Activated T-cell treated with anti-CD3 and anti-CD28 coated beads for 1 hour (primary cell): ENCODE measurements at places on chromosomes 7 and 10.

DNA sequence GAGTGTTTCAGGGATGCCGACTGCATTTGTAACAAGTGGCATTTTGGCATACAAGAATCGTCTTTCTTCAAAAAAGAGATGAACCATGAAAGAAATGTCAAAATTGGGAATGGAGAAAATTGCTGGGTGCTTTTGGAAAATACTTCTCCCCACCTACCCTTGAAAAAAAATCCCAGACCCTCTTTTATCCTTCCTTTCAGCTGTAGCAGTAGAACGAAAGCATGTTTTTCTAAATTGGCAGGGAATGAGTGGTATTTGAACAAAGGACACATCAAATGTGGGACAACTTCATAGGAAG is 187.5 kb downstream of the NRP1 start:
- DNase-seq, result no peak

DNA sequence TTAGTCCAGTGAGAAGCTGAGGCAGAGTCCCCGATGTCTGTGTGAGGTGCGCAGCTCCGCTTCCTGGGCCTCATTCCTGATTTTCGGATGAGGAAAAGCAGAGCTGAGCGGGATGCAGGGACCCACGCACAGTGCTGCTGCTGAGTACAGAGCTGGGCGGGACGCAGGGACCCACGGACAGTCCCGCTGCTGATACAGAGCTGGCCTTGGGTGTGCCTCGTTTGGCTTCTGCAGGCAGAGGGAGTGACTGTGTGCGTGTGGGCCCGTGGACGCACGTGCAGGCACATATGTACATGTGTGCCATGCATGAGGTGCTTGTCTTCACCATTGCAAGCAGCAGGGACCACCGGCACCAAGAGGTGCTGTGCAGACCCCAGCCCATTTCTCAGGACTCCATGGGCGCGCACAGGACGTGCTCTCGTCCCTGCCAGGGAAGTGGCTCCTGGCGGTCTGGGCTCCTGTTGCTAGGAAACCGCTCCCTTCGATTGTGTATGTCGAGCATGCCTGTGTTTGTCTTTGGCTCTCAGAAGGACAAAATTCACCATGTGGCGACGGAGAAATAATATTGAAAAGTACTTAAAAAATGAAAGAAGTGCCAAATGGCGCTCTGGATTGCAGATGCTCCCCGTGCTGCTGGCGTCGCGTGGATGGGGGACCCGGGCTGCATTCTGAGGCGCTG is 303.8 kb upstream of the MKI67 start:
- no peak for DNase-seq

- DNase-seq, result no peak
These were observed 90.2 kb downstream of the IPMK start for GRCh38 chr10:58177362-58177947.

DNA sequence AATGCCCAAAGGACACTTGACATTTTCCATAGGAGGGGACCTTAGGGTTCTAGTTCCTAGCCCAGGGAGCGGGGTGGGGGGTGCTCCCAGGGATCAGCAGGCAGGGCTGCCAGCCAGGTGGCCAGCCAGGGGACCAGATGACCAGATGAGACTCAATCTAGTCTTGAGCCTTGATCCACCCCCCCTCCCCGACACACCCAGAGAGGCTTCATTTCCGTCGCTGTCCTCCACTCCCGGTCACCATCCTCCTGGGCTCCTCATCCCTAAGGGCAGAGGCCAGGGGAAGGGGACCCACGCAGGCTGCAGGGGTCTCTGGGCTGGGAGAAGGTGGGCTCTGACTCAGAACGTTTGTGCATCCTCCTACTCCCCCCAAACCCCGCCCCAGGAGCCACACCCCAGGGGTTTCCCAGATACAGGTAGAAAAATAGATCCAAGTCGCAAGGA is 1.0 kb downstream of the STX1A start:
- DNase-seq, result no peak

GRCh38 chr10:90816466-90816865 is 41.4 kb downstream of the HTR7 start:
- DNase-seq, result no peak

GRCh38 chr7:94008537-94008936 is 4.4 kb upstream of the BET1 start:
- DNase-seq, result no peak

- DNase-seq, result no peak
These were observed 364.0 kb upstream of the LRGUK start for GRCh38 chr7:133763076-133763640.

DNA sequence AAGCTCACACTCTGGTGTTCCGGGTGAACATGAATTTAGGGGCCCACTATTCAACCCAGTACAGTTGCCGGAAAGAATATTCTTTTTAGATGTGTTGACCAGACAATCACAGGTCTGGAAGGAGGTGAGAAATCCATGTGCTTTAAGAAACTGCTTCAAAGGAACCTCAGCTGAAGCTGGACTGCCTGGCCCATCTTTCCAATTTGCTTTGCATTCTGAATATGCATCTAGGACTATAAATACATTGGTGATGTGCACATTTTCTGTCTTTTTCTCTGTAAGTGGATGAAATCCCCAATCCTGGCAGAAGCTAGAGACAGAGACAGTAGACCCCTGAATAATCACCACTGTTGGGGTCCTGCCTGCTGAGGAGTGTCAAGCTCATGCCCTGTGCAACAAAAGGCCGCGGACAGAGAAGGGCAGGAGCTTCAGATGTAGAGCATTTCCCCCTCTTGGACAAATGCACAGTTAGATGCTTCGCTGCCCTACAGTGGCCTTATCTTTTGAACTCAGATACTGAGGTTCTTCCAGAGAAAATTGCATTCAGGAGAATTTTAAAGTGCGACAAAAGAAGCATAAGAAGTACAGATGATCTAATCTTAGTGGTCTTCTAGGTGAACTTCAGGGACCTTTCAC is 368.3 kb downstream of the SFMBT2 start:
- no peak for DNase-seq

DNA sequence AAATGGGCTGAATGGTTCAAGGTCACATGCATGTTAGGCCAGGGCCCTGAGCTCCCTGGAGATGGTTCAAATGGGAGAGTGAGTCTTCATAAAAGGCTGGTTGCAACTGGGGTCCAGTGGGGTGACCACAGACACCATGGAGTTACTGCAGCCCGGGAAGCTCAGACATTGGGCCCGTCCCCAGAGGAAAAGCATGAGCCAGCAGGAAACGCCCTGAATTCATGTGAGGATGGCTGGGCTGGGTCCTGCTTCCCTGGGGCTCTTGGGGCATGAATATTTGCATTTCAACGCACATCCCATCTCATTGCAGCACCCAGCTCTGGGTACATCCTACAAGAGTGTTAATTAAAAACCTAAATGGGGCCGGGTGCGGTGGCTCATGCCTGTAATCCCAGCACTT is 549.0 kb downstream of the TCERG1L start:
- no peak for DNase-seq

GRCh38 chr7:47786557-47787248 is 161.6 kb downstream of the PKD1L1 start:
- DNase-seq, result no peak

DNA sequence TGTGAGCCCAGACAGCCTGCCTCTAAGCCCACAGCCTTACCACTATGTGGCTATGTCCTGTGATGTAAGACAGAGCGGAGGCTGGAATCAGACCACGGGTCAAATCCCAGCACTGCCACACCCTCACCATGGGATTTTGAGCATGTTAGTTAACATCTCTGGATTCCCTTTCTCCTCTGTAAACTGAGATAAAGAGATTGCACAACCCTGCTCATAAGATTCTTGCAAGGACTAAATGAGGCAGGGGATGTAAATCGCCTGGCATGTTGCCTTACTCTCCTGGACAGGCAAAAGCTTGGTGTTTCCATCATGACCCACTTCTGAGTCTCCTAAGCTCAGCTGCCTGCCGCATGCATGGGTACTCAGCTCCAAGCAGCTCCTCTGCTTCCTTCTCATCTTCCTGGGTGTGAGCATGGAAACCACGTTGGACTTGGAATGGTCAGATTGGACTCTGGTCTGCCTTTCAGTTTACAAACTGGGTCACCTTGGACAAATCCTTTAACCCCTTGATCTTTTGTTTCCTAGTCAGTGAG is 41.3 kb upstream of the MTURN start:
- DNase-seq, result no peak

DNA sequence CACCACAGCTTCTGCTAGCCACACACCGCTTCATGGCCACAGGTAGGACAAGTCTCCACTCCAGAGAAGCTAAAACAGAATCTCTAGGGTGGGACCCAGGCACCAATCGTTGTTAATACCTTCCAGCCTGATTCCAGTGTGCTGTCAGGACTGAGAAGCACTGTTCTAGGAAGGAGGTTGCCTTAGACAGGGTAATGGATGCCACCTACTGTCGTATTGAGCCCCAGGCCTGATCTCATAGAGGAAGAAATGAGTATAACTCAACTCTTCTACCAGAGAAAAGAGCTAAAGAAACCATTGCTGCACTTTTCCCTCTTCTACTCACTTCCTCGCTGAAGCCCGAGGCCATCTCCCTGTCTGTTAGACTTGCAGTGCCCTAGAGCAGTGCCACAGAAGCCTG is 31.8 kb downstream of the CNNM1 start:
- no peak for DNase-seq

GRCh38 chr7:111138193-111138569 is 47.3 kb downstream of the LRRN3 start:
- no peak for DNase-seq

DNA sequence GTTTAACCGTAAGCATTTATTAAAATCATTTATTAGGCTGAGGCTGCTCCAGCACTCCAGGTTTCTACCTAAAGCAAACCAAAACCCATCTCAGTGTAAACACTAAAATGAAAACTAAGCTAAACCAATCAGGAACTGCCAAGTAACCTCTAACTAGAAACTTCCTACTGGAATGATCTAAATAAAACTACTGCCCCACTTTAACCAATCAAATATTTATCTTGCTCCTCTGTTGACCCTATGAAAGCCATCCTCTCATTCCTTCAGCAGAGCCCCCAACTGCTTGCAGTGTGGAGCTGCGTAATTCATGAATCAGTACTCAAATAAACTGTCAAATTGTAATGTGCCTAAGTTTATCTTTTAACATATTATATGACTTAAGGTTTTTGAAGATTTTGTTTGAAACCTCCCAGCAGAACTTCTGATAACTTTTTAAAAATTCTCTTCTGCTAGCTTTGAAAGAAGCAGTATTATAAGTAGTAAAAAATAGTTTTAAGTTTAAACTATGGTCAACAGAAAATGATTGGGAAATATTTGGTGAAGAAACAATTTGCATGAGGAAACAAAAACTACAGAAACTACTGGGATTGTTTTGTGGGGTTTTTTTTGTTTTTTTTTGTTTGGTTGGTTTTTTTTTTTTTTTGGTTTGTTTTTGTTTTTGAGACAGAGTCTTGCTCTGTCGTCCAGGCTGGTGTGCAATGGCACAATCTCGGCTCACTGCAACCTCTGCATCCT is 47.4 kb downstream of the GPR37 start:
- DNase-seq, result no peak

DNA sequence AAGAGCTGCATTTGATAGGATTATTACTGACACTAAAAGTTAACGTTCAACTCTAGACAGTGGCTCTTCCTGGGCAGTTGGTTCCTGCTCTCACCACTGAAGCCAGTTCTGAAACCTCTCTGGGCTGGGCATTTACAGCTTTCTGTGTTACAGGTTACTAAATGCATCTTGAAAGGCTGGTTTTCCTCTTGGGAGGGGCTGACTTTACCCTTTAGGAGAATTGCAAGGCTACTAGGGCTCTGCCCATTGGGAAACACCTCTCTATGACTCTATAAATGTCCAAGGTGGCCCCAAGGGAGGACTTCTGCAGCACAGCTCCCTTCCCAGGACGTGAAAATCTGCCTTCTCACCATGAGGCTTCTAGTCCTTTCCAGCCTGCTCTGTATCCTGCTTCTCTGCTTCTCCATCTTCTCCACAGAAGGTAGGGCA is at the start of gene GPR15LG:
Gene GPR15LG, plus strand, starts transcription at position 301 of the 429 bp plus-strand sequence. Its CDS starts 51 bp downstream, at position 352.
- DNase-seq, result no peak

GRCh38 chr10:33703501-33704213 is 369.2 kb upstream of the NRP1 start:
- DNase-seq, result no peak

- no peak for DNase-seq
These were observed 68.1 kb downstream of the PRTFDC1 start for GRCh38 chr10:24884316-24884715.

GRCh38 chr7:154770962-154771361 is 232.0 kb downstream of the PAXIP1 start:
- DNase-seq, result no peak

- no peak for DNase-seq
These were observed 458.8 kb upstream of the GHITM start for GRCh38 chr10:83680470-83680891.

DNA sequence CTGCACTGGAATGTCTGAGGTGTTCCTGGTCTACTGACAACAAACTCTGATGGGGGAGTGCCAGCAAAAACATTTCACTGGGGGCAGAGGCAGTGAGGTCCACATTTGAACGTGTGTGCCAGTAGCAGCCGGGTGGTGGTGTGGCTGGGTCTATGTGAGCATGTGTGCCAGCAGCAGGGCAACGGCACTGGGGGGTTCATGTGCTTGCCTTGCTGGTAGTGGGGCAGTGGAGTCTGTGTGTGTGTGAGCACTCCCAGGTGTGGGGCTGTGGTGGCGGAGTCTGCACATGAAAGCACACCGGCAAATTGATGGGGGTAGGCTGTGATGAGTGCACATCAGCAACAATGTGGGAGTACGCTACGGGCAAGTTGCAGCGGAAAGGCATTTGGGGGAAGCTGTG is 49.4 kb upstream of the SORCS1 start:
- no peak for DNase-seq

DNA sequence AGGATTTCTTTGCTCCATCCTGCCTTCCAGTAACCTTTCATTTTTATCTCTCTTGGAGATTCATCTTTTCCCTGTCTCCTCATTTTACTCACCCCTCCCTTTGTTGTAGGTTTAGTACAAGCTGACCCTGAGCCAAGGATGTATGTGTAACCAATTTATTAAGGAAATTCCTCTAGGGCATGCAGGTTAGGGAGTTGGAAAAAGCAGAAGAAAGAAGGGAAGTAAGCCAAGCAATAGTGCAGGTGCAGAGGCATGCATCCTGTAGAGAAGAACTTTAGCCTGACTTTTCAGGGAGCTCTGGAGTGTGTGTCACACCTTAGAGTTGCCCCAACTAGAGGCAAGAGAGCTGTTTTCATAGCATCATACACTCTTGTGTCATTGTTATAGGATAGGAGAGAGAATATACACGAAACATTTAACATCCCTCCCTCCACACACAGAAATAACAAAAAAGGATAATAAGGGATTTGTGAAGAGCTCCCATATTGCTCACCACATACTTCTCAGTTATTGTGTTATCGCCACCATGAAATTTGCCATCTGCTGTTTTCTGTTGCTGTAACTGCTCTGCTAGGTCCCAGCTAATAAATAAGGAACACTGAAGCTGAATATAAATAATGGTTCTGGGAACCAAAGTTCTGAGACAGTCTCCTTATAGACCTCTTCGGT is 21.8 kb upstream of the SEMA3C start:
- DNase-seq, result no peak
